ENCODE measurements at places on chromosomes 11 and 22.

GRCh38 chr11:35586222-35586621, 32.0 kb upstream of the FJX1 start:
- DNase-seq = no peak

DNA sequence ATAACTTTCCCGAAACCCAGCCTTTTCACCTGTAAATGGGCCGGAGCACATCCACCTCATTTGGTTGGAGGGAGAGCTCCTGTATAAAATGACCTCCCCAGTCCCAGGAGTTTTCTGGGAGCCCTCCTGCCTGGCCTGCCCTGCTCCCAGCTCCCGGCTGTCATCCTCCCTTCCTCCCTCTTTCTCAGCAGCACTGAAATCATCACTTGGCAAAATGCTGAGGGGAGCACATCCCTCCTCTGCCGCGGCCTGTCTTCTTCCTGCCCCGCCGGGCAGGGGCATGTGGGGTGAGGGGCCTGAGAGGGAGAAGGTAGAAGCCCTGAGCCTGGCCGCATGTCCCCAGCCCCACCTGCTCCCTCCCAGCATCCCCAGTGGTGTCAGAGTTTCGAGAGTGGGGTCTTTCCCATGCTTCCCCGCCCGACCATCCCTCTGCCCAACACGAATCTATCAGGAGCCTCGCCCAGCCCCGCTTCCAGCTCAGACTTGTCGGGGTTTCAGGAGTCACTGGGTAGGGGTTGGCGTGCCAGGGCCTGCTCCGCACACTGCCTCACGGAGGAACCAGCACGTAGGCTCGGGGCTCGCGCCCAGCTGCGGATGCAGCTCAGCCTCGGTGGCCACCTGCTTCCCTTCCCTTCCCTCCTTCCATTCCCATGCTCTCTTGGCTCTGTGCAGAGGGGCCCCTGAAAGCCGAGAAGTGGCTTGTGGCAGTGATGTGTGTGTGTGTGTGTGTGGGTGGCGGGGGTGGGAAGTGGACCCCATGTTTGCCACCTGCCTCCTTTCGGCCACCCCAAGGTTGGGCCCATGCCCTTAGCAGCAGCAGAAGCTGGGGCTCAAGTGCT, 37.1 kb downstream of the NECTIN1 start:
- no peak for DNase-seq

DNA sequence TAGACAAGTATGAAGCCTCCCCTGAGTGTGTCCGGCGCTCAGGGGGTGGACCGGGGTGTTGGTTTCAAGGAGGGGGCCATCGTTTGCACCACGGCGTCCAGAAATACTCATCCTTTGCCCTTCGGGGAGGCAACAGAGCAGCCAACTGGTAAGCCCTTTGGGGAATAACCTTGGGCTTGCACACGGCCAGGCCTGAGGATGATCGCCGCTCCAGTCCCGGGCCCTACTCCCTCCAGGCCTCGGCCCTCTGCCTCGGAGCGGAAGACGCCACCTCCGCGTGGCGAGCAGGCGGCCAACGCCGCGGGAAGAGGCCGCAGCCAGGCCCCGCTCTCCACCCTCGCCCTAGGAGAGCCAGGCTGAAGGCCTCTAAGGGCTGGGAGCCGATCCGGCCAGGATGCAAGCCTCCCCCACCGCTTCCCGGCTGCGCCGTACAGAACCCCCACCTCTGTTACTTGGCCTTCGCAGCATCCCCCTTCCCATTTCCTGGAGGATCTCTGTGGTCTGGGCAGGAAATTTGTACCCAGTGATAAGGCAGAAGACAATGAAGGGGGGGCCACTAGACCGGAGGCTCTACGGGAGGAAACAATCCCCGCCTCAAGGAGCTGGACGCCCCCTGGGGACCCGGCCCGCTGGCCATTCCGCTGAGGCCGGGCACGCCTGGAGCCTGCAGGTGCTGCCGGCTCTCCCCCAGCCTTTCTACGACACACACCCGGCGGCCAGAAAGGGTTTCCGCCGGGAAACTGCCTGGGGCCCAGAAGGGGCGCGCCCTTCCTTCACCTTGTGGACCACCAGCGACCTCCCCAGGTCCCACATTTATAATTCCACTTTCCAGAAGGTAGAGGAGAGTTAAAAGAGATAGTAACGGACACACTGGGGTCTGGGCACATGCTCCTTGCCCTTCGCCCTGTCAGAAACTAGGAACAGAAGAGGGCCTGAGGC, 2.6 kb downstream of the ESAM start:
- no peak for DNase-seq

DNA sequence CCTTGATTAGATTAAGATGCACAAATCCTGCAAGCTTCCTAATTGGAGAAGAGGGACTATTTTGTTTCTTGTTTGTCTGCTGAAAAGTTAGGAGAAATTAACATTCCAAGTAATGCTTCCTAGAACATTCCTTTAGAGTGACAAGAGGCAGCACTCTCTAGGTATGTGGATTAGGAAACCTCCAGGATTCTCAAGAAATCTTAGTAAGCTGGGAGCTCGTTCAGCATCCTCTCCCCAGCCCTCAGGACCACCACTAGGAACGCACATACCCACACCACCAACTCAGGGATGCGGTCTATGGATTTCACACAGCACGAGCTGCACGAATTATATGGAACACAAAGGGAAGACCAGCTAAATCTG, 52.9 kb downstream of the NCAPD3 start:
- DNase-seq = no peak

DNA sequence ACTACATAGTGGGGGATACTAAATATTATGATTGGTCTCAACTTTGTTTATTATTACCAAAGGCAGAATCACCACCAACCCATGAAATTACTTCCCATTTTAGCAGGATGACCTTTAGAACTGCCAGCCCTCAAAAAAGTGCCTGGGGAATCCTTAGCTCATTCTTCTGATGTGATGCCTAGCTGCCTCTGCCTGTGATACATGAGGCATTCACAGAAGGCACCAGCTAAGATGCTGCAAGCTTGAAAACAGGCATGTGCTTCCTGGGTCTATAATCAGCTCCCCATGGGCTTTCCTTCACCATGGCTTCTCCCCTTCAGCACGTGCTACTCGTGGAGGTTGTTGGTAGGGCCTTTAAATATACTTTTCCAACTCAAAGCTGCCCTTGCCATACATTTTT, 50.4 kb upstream of the ARHGAP20 start:
- DNase-seq = no peak

- no peak for DNase-seq
These were observed 59.7 kb upstream of the LMO1 start for GRCh38 chr11:8323161-8323935.

DNA sequence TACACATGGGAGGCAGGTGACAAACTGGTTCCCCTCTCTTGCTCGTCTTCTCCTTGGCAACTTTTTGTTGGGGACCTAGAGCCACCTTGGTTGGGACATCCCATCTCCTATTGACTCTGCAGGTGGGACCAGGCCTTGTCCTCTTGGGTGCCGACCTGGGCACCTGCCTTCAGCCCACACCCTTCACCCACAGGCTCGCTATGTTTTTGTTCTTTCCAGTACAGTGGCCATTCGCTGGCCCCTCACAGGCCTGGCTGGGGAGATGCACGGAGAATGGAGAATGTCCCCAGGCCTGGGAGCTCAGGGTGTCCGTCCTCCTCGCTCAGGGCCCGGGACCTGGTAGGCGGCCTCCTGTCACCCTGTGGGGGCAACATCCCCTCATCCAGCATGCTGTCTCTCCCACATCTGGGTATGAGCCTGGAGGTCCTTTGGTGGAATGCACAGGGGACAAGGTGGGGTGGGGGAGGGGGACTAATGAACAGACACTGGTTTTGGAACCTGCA, 14.9 kb upstream of the OMP start:
- no peak for DNase-seq

DNA sequence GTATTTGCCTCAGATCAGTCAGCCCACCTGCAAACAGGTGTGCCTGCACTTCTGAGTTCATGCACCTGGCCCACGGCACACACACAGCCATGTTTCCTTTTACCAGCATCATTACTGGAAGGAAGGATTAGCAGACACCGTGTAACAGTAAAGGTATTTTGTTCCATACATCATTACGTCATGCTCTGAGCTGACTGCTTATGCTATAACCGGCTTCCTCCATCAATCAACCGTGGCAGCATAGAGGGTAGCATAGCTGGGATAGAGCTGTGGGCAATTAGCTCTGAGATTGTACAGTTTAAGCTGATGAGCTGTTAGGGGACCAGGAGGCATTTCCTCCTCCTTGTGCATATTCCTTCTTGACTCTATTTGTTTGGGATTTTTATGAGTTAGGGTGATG, 102.4 kb downstream of the ME3 start:
- DNase-seq = no peak

GRCh38 chr11:20451568-20451967, 64.1 kb downstream of the PRMT3 start:
- no peak for DNase-seq
